Stimulated activated CD4-positive, alpha-beta T cell treated with anti-CD3 and anti-CD28 coated beads, Interleukin-1b, Interleukin-23, amount 100 ng/mL, for 1 hour (primary cell): ENCODE measurements at places on chromosomes 3 and 15.

GRCh38 chr3:7760718-7761117 lies 740.9 kb upstream of the LMCD1 start:
- no peak for DNase-seq

GRCh38 chr3:194364652-194365434 lies 4.7 kb downstream of the LRRC15 start:
- no peak for DNase-seq

DNA sequence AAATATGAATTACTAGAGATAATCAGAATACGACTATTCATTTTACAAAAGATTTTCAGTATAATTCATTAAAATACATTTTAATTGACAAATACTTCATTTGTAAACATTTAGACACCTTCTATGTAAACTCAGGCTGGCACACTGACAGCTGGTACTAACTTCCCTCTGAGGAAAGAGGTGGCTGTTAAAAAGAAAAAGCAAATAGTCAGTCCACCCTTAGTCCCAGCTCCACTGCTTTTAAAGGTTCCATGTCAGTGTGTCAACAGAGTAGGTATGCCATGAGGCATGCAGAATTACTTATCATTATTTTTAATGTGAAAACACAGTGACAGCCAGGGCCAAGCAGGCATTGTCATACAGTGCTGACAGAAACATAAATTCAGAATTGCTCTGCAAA lies 16.1 kb downstream of the TM6SF1 start:
- no peak for DNase-seq

GRCh38 chr3:86578071-86578470 lies 412.9 kb downstream of the VGLL3 start:
- no peak for DNase-seq

GRCh38 chr3:186514296-186515002 lies 29.7 kb downstream of the CRYGS start:
- no peak for DNase-seq

GRCh38 chr3:87621667-87622066 lies 345.3 kb upstream of the POU1F1 start:
- no peak for DNase-seq

DNA sequence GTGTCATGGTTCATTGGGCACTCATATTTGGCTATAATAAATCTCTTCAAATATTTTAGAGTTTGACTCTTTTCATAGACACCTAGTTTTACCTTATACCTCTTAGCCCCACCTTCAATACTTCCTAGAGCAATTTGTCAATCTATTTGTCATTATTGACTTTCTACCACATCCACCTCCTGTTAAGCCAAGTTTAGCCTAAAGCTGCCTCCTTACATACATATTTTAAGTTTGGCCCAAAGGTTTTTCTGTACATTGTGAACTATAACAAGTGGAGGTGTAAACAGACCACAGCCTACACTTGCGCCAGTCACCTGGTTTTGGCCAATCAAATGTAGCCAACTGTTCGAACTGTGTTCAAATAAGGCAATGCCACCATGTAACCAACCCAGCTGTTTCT lies 18.1 kb upstream of the ABHD17C start:
- no peak for DNase-seq

GRCh38 chr3:69932501-69932900 lies 67.0 kb upstream of the SAMMSON start:
- no peak for DNase-seq

GRCh38 chr3:38177181-38177580 lies 11.8 kb downstream of the OXSR1 start:
- no peak for DNase-seq
